IPS DF 6.9 (cell line): ENCODE measurements at places on chromosomes 1 and 21.

DNA sequence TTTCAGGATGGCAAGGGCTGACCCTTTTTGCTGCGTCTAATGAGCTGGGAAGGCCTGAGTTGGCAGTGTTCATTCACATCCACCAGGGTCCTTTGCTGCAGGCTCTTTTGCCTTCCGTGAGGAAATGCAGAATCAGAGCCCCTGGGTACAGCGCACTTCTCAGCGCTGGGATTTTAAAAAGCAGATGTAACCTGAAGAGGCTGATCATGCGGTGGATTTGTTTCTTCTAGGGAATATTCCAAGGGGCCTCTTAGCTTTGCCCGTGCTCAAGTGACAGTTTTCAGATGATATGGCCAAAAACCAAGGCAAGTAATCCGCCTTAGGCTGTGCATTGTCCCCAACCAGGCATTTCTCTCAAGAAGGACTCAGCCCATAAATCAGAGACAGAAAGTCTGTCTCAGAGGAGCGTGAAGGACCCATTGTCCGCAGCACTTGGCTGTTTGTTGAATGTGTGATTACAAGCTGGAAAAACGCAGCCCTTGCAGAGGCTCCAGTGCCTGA is 237.6 kb downstream of the PTPRC start:
- DNase-seq: peak; percentile 16

- no peak for DNase-seq
Measured at GRCh38 chr21:18987520-18988026, 584.0 kb upstream of the TMPRSS15 start.

- no peak for DNase-seq
Measured at GRCh38 chr1:4745560-4745959, 91.2 kb downstream of the AJAP1 start.

DNA sequence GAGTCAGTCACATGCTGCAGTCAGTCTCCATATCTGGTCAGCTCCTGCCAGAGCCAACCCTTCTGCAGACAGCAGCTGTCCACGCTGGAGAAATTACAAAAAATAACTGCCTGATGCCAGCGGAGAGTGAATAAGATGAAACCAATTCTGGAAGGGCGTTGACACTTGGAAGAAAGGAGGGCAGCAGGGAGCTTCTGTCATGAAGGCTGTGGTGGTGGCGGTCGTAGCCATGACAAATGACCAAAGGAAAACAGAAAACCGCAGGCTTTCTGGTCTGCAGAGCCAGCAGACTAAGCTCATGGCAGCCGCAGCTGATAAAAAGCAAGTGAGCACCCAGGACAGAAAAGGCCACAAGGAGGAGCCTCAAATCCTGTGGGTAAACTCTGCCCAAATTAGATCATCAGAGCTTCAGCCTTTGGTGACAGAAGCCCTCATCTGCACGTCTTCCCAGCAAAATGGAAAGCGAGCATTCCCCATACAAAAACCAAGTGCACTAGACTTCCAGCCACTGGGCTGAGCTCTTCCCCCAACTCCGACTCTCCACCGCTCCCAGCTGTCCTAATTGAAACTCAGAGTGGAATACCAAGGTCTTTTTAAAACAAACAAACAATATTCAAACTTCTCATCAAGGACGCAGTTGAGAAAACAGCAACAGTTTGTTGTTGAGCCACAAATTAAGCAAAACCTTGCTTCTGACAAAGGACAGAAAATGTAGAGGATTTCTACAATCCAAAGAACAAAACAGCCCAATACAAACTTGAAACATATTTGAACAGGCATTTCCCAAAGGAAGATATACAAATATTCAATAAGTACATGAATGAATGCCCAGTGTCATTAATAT is 28.7 kb downstream of the RSPH1 start:
- DNase-seq: no peak

GRCh38 chr1:153805042-153805745 is 30.0 kb downstream of the SLC27A3 start:
- no peak for DNase-seq

- DNase-seq: peak; percentile 79
Measured at GRCh38 chr1:161258439-161259344, at the start of gene PCP4L1. PCP4L1 (plus strand) TSS chr1:161258745; CDS start chr1:161258975, 230 bp downstream.

DNA sequence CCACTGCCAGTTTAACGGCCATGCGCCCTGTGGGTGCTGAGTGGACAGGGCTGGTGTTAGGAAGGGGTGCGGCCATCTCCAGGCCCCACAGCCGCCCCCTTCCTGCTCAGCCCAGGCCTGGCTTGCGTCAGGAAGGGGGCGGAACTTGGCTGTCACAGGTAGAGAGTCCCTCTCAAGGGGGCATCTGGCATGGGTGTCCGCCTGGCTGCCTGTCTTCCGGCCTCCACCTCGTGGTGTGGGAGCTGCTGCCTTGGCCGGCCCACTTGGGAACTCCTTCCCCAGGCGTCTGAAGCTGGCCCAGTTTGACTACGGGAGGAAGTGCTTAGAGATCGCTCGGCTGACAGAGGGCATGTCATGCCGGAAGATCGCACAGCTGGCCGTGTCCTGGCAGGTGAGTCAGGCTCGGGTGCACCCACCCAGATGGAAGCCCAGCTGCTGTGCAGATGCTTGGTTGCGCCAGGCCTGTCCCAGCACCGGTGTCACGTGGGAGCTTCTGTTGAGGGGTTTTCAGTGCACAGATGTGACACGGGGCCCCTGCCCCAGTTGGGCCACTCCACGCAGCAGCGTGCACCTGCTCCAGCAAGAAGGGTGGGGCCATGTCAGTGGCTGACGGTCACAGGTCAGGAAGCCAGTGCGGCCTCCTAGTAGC is 9.1 kb upstream of the ATAD3B start:
- no peak for DNase-seq

DNA sequence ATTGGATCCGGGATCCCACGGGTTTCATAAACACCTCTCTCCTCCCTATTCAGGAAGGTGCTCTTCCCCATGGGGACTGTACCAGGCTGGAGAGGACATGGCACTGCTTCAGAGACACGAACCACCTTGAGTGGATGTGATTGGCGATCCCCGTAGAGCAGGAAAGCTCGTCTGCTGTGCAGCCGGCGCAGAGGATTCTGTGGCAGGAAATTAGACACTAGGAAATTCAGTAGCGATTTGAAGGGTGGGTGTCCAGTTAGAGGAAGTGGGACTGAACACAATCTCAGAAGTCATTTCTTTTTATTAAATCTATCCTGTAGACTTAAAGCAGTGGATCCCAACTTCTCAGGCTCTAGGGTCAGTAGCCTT is 767 bp downstream of the PDIK1L start:
- no peak for DNase-seq

- no peak for DNase-seq
Measured at GRCh38 chr1:71666609-71667008, 585.8 kb upstream of the ZRANB2 start.

GRCh38 chr1:149931212-149931790 is 3.7 kb upstream of the SF3B4 start:
- DNase-seq: no peak

GRCh38 chr1:110089561-110090275 is 19.2 kb upstream of the ALX3 start:
- DNase-seq: no peak

- DNase-seq: no peak
Measured at GRCh38 chr21:42843056-42843455, 36.3 kb downstream of the WDR4 start.

- DNase-seq: no peak
Measured at GRCh38 chr1:7095343-7095964, 310.2 kb downstream of the CAMTA1 start.

DNA sequence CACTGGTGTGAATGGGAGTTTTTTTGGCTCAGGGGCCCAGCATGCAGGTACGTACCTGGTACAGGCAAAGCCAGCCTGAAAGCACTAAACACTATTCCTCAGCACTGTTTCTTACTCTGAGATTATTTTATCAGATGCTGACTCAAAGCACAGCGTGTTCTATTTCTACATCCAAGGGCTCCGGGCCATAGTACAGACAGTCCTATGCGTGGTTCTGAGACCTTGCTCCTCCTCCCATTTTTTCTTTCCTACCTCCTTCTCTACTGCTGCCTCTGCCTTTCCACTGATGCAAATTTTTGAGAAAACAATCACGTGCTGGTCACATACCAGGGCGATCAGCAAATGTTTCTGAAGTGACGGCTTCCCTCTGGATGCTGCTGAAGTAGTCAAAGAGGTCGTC is 36.3 kb downstream of the PDPN start:
- DNase-seq: no peak

DNA sequence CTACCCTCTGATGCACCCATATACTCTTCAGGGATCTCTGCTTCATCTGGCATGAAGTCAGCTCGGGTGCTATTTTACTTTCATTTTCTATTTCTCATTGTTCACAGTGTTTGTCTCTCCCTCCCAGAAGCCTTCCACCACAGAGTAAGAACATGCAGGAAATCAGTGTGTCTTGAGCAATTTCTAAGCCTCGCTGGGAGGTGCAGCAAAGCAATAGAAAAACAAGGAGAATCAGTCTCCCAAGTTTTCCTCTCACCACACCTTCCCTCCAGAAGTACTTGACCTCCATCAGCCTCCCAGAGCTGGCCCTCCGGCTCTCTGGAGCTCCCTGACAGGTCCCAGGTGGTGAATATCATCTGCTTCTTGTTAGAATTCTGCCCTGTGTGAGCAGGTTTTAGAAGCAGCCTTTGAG is 594.7 kb upstream of the CAMK1G start:
- no peak for DNase-seq

GRCh38 chr21:32333953-32334673 is 35.5 kb downstream of the MRAP start:
- no peak for DNase-seq

GRCh38 chr21:35954066-35954465 is 106.3 kb downstream of the SETD4 start:
- DNase-seq: no peak

DNA sequence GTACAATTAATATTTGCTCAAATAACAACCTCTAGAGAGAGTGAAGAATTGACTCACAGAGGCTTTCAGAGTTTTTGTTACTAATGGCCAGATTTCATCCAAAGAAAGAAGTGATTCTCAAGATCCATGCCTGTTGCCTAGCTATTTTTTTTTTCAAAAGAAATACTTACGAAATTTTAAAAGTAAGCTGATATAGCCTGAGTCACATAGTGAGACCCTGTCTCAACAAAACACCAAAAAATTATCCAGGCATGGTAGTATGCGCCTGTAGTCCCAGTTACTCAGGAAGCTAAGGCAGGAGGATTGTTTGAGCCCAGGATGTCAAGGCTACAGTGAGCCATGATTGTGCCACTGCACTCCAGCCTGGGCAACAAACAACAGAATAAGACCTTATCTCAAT is 14.6 kb downstream of the PALMD start:
- no peak for DNase-seq

- DNase-seq: no peak
Measured at GRCh38 chr1:116026631-116027030, 50.3 kb downstream of the SLC22A15 start.

DNA sequence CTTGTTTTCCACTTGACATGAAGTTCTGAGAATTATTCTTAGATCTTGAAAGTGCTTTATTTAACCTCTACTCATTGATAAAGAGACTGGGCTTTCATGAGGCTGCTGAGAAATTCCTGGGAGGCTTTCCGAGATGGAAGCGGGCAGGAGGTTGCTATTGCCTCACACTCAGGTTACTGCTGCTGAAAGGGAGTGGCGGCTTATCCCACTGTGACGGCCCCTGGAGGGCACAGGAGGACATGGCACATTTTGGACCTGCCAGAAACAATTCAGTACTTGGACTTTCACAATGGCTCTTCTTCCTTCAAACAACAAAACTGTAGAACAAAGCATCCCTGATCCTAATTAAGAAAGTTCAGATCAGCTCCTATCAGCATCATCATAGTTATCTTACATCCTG is 16.2 kb upstream of the MARK1 start:
- DNase-seq: no peak

- DNase-seq: no peak
Measured at GRCh38 chr1:85379203-85380136, 85.5 kb downstream of the DDAH1 start.

DNA sequence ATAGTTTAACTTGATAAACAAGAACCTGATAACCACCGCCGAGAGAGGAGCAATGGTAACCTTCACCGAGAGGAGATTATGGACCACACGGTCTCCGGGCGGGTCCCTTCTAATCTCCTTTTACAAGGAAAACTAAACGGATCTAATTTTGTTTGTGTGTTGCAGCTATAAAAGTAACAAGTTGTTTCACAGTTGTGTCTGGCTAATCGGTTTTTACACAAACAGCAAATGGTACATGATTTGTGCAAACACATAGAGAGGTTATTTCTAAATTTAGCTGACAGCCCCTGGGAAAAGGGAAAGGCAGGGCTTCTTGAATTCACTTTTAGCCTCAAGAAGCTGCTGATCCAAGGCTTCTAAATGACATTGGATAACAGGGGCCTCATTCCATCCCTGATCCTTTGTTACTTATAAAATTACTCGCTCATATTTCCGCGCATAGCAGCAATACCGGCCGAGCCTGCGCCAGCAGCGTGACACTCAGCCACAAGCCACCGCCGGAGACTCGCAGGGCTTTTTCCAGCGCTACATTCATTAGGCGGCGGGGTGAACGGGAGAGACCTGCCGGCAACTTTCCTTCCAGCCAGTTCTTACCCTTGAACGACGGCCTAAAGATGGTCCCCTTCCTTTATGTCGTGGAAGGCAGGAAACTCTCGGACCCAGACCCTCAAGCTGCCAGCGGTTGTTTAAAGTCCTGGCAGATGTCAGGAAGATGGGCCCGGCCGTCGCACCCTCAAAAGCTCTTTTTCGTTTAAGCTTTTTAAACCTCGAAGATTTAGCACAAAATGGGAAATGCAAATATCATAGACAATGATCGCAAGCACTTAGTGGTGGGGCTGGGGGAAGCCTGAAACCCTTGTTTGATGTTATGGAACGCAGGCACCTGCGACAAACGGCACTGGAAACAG is 4.4 kb downstream of the FOXD3 start:
- no peak for DNase-seq

- DNase-seq: no peak
Measured at GRCh38 chr1:25197982-25198662, 34.2 kb downstream of the SYF2 start.

GRCh38 chr1:35885961-35886558 is 3.1 kb downstream of the AGO1 start:
- DNase-seq: peak; percentile 94

- no peak for DNase-seq
Measured at GRCh38 chr1:109793089-109793485, 29.4 kb upstream of the EPS8L3 start.

- DNase-seq: peak; percentile 37
Measured at GRCh38 chr1:216175714-216176113, 247.5 kb downstream of the USH2A start.

DNA sequence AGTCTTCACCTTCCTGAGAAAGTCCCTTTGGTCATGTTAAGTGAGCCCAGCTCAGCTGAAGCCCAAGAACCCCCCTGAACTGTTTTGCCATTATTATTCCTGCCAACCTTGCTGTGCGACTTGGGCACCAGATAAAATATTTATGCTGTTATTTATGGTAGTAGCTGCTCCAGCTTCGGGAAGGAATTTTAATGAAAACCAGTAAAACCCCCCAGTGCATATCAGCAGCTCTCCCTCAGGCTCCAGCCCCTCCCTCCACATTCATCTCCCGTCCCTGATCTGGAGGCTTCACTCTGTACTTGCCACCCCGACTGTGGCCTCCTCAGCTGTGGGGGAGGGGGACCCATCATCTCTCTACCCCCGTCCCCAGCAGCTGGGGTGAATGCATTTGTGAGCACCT is 12.7 kb downstream of the TTC22 start:
- DNase-seq: no peak
